ENCODE measurements at places on chromosomes 13 and 19. TPM values are rescaled to one million over a fixed set of nuclear protein-coding genes. Genes with fewer than 3 reads are reported as not detected.
A peak's percentile ranks its signal among the peaks of the same experiment; 100 is the strongest.

DNA sequence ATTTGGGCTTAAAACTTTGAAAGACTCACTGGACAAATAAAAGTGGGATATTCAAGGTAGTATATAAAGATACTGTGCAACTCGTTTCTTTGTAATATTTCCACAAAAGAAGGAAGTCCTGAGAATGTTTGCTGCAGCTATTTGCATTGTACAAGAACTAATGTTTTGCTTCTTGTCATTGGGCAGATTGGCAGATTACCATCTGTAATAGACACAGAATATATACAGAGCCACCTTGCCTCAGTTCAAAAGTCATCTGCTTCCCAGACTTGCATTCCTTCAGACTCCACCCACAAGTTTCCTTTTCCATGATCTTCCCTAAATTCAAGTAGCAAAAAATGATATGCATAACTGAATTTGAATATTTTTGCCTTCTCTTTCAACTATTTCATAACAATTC, 145.1 kb downstream of the EFNB2 start:
- H3K4me1 ChIP-seq: no peaks in the 10 kb centered on the region
- H3K27me3 ChIP-seq: no peaks in the 10 kb centered on the region
- no peak overlapping the region for H3K27ac ChIP-seq
- H3K4me3 ChIP-seq: no peak overlapping the region

The RRAS gene
- 8.1 TPM for total RNA-seq

The NLRP5 gene
- not detected for total RNA-seq

The UBAC2 gene
- 71.2 TPM for total RNA-seq

- H3K4me3 ChIP-seq: no peak overlapping the region
- H3K27ac ChIP-seq: no peak overlapping the region
- H3K4me1 ChIP-seq: peaks cover 7% of the 10 kb centered on the region
- no peak for DNase-seq
- H3K36me3 ChIP-seq: peaks cover 54% of the 10 kb centered on the region
- H3K27me3 ChIP-seq: no peaks in the 10 kb centered on the region
Measured at GRCh38 chr13:20006206-20006605, 47.7 kb downstream of the ZMYM2 start.

The CCL25 gene
- total RNA-seq: 10.2 TPM

DNA sequence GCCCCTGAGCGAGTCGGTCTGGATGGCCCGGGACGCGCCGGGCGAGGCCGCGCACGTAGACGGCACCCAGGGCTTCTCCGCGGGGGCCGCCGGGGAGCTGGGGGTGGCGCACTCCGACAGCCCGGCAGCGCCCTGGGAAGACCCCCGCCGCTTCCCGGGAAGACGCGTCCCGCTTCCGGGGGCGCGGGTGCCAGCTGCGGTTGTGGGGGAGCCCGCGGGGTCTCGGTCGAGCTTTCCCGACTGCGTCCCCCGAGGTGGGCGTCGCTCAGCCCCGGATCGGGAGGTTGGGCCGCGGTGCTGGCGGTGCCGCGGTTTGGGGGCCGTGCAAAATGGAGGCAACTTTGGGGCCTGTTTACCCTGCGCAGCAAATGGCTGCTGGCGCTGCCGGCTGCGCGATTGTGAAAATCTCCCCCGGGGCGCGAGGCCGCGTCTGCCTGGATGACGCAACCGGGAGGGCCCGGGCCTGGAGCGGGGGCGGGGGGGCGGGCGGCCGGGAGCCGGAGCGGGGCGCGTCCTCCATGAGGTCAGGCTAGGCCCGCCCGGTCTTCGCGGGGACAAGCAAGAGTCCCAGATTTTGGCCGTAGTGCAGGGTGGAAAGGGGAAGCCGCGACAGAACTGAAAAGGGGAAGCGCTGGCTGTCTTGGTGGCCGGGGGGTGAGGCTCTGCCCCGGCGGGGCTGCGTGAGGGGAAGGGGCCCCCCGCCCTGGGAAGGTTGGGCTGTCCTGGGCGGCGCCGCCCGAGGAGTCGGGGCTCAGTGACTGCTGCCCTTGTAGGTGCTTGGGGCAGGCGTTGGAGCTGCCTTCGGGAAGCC, 11.3 kb downstream of the PEAK3 start:
- H3K4me1 ChIP-seq: peaks cover 50% of the 10 kb centered on the region
- H3K27me3 ChIP-seq: no peaks in the 10 kb centered on the region
- H3K4me3 ChIP-seq: peak overlapping the region; percentile 90
- DNase-seq: peak; percentile 75
- peak overlapping the region; percentile 88 for H3K27ac ChIP-seq
- H3K36me3 ChIP-seq: peaks cover 39% of the 10 kb centered on the region

The GRIK5 gene
- total RNA-seq: 0.37 TPM

The MCF2L gene
- 0.76 TPM for total RNA-seq

GRCh38 chr19:38700902-38701454, 43.3 kb downstream of the CAPN12 start:
- H3K4me3 ChIP-seq: no peak overlapping the region
- H3K4me1 ChIP-seq: peaks cover 26% of the 10 kb centered on the region
- H3K27me3 ChIP-seq: no peaks in the 10 kb centered on the region
- DNase-seq: no peak
- peaks cover 36% of the 10 kb centered on the region for H3K36me3 ChIP-seq
- peak overlapping the region; percentile 22 for H3K27ac ChIP-seq

The KRTDAP gene
- total RNA-seq: not detected

The CGB3 gene
- not detected for total RNA-seq

DNA sequence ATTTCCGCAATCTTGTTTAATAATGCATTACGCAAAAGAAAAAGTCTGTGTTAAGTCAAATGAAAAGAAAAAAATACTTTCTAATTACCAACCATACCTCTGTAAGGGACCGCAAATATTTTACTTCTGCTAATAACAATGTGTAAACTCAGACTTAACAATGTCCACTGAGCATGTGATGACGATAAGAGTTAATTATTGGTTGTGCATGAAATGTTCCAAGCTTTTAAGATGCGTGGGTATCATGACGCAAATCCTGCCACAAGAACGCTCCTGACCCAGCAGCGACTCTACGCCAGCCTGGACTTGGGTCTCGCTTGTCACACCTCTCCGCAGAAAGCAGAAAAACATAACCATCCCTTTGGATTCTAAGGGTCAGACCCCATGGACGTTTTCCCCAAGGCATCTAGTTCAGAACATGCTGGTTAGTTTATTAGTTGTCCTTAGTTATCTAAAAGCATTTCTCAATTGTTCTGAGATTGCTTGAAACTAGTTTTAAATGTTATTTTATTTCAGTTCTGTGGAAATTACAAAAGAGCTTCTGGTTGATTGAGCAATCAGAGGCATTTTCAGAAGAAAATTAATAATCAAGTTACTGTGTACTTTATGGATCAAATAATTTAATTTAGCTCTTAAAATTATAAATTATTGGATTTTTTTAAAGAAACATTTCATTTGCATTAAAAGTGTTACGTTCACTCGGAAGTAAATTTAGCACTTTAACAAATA, 779.9 kb upstream of the ARGLU1 start:
- no peak for DNase-seq
- H3K4me1 ChIP-seq: no peaks in the 10 kb centered on the region
- H3K27me3 ChIP-seq: no peaks in the 10 kb centered on the region
- no peaks in the 10 kb centered on the region for H3K36me3 ChIP-seq
- H3K27ac ChIP-seq: no peak overlapping the region

DNA sequence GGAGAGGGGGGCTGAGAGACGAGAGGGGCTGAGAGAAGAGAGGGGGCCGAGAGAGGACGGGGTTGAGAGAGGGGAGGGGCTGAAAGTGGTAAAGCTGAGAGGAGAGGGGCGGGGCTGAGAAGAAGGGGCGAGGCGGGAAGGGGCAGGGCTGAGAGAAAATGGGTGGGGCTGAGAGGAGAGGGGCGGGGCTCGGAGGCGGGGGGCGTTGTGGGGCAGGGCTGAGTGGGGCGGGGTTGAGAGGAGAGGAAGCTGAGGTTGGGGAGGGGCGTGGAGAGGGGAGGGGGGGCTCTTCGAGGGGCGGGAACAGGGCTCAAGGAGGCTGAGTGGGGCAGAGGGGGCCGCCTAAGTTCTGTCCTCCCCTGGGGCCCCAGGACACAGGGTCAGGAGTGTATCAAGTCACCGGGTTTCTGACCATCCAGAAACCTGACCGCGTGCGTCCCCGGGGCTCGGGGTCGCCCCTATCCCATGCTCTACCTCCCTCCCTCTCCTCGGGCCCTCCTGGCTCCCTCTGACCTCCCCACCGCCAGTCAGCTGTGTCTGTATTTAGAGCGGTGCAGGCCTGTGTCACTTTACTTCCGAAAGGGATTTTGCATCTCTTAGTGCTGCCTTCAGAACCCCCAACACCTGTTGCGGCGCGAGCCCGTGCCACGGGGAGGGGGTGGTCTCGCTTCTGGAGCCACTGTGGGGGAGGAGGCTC, 38.6 kb upstream of the SEMA6B start:
- no peak overlapping the region for H3K4me3 ChIP-seq
- DNase-seq: peak; percentile 58
- peaks cover 31% of the 10 kb centered on the region for H3K27me3 ChIP-seq
- no peak overlapping the region for H3K27ac ChIP-seq

DNA sequence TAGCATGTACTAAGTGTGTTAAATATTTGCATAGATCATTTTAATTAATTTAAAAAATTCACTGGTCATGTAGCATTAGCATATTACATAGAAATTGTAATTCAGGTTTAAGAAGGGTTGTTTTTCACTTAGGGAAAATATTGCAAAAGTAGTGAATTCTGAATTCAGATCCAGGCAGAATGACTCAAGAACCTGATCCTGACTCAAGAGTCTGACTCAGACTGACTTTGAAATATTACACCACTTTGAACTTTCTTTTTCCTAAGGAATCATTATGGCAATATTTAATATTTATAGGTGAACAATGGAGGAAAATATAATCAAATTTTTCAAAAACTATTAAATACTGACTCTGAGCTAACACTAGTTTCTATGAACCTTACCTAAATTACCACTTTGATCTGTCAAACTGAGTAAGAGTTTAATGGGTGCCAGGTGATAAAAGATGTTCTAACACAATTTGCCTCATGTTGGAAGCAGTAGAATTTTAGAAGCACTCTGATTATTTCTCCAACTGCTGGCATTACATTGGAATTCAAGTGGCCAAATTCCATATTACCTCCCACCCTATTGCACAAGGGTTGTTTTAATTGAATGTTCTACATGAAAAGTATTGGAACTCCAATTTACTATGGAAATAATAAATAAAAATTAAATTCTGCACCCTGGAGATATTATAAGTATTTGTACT, 261.6 kb downstream of the SLITRK1 start:
- DNase-seq: no peak
- no peaks in the 10 kb centered on the region for H3K27me3 ChIP-seq
- H3K4me1 ChIP-seq: no peaks in the 10 kb centered on the region
- H3K27ac ChIP-seq: no peak overlapping the region

DNA sequence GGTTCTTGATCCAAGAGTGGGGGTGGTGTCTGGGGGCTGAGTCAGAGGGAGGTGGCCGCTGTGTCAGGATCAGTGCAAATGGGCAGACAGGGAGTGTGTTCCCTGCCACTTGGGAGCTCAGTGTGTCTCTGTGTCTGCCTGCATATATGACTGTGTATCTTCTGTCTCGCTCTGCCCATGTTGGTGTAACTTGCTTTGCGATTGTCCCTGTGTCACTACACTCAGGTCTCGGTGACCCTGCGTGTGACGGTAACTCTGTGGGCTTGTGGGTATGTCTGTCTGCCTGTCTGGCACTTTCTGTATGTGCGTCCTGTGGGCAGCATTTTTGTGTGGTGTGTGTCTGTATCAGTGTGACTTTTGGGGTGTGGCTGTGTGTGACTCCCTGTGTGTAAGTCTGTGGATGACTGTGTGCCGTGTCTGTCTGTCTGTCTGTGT, 8.2 kb upstream of the ERFL start:
- H3K4me3 ChIP-seq: no peak overlapping the region
- H3K27me3 ChIP-seq: peaks cover 45% of the 10 kb centered on the region

The VAV1 gene
- total RNA-seq: 122 TPM

The TMEM238 gene
- total RNA-seq: 26.7 TPM

The LCP1 gene
- total RNA-seq: 1,321 TPM

The KIR2DL1 gene
- total RNA-seq: not detected

GRCh38 chr19:51505904-51506303, 4.3 kb upstream of the SIGLEC12 start:
- peaks cover 6% of the 10 kb centered on the region for H3K27me3 ChIP-seq
- H3K4me3 ChIP-seq: no peak overlapping the region
- no peak for DNase-seq
- peaks cover 28% of the 10 kb centered on the region for H3K4me1 ChIP-seq
- H3K27ac ChIP-seq: no peak overlapping the region
- H3K36me3 ChIP-seq: peaks cover 4% of the 10 kb centered on the region

The KIR3DL1 gene
- total RNA-seq: 0.29 TPM

DNA sequence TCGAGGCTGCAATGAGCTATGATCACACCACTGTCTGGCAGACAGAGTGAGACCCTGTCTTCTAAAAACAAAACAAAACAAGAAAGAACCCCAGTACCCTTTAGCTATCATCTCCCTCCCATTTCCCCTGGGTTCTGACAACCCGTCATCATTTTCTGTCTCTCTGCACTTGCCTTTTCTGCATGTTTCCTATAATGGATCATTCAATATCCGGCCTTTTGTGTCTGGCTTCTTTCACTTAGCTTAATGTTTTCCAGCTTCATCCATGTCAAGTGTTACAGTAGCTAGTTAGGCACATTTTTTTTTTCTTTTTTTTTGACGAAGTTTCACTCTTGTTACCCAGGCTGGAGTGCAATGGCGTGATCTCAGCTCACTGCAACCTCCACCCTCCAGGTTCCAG, 16.5 kb downstream of the AP2S1 start:
- H3K27me3 ChIP-seq: no peaks in the 10 kb centered on the region
- H3K36me3 ChIP-seq: peaks cover 6% of the 10 kb centered on the region
- no peak overlapping the region for H3K27ac ChIP-seq
- H3K4me3 ChIP-seq: no peak overlapping the region
- H3K4me1 ChIP-seq: peaks cover 1% of the 10 kb centered on the region

DNA sequence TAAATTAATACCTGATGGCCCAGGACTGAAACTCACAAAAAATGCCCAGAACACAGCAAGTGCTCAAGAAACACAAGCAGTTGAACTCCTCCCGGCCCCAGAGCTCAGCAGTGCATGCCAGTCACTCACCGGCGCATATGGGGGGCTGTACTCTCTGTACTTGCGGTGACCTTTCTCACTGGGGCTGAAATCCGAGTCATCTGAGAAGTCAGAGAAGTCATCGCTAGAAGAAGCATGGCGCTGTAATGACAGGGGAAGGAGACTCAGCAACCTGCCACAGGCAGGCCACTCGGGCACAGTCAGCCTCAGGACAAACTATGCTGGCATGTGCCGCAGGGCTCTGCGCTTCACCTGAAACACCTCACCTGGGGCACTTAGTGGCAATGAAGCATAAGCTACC, 19.7 kb downstream of the ZC3H4 start:
- no peaks in the 10 kb centered on the region for H3K27me3 ChIP-seq
- DNase-seq: peak; percentile 56
- H3K4me3 ChIP-seq: peak overlapping the region; percentile 78
- H3K27ac ChIP-seq: peak overlapping the region; percentile 87
- peaks cover 70% of the 10 kb centered on the region for H3K36me3 ChIP-seq
- H3K4me1 ChIP-seq: peaks cover 79% of the 10 kb centered on the region

The CRX gene
- total RNA-seq: not detected

The CEP89 gene
- total RNA-seq: 23.2 TPM

The TLE6 gene
- 2.7 TPM for total RNA-seq

The GJA3 gene
- total RNA-seq: 0.16 TPM

All from activated CD8-positive, alpha-beta T cell treated with anti-CD3 and anti-CD28 coated beads, Interleukin-2, amount 10 ng/mL, durations not matched to agents 7 days and 5 days (primary cell).